HepG2 (cell line): ENCODE measurements at places on chromosomes 12 and 14.

DNA sequence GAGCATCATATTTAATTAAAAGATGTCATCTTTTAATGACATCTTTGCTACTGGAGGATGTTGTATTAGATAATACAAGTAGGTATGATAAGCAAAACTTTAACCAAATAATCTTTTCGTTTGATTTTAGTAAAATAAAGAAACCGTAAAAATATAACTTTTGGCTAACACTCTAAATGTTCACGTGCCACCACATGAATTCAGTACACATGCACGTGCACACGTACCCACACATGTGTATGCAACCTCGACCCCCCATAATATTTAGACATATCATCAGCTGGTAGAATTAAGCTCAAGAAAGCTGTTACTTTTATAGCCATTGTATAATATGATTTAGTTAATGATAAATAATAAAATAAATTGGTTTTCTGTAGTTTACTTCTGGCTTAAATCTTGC is 566.6 kb upstream of the FBXO33 start:
- H3K27me3 ChIP-seq: no peaks in the 10 kb centered on the region
- H3K27ac ChIP-seq: no peak overlapping the region
- DNase-seq: no peak
- H3K4me1 ChIP-seq: no peaks in the 10 kb centered on the region

GRCh38 chr14:93239869-93240677 is 33.0 kb downstream of the UBR7 start:
- H3K4me1 ChIP-seq: peaks cover 3% of the 10 kb centered on the region; the same call in 1 of the 2 replicates
- no peak for DNase-seq
- H3K4me3 ChIP-seq: no peak overlapping the region
- H3K27ac ChIP-seq: no peak overlapping the region

DNA sequence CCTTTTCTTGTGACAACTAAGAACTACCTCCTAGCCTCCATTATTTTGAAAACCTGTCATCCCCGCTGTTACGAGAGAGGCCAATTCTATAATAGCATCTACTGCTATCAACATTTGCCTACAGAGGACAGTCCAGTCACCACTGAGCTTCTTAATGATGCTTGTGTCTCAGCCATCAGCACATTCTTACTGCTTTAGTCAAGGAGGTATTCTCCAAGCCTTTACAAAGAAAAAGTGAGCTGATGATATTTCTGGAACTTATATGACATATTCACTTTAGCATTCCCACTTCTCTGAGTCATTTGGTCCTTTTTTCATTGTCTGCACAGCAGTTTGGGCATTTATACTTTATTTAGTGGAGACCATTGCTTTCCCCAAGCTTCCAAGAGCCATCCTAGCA is 497.7 kb upstream of the RPL10L start:
- H3K36me3 ChIP-seq: no peaks in the 10 kb centered on the region
- no peak for DNase-seq

DNA sequence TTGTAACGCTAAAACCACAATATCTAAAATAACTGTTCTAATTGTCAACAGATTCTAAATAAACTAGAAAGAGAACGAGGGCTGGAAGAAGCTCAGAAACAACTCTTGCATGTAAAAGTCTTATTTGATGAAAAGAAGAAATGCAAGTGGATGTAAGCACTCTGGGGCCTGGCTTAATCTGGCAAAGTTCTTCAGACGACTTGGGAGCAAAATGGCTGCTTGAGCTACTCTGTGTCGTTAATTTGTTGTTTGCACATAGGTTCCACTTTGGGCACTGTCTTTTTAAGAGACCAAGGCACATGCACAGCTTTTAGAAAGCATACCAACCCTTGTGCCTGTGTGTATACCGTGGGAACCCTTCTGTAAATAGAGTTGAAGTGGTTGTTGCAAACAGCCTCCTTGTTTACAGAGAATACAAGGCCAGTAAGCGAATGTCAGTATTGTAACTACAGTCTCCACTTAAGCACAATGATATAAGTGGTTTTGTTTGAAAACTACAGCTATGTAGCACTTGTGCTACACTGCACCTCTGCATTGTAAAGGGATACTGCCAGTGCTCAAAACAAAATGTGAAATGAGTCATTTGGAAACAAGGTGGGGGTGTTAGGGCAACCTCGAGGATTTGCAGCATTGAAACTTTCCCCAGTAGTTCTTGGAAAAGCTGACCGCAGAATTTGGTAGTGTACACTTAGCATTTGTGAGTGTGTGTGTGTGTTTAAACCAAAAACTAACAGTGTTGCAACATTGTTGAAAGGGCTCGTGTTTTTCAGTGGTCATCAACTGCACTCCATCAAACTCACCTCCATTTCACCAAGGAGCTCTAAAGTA is 154.3 kb downstream of the CEP83 start:
- H3K4me1 ChIP-seq: peaks cover 22% of the 10 kb centered on the region
- peak overlapping the region; percentile 35 for H3K27ac ChIP-seq
- no peaks in the 10 kb centered on the region for H3K27me3 ChIP-seq
- H3K4me3 ChIP-seq: no peak overlapping the region

DNA sequence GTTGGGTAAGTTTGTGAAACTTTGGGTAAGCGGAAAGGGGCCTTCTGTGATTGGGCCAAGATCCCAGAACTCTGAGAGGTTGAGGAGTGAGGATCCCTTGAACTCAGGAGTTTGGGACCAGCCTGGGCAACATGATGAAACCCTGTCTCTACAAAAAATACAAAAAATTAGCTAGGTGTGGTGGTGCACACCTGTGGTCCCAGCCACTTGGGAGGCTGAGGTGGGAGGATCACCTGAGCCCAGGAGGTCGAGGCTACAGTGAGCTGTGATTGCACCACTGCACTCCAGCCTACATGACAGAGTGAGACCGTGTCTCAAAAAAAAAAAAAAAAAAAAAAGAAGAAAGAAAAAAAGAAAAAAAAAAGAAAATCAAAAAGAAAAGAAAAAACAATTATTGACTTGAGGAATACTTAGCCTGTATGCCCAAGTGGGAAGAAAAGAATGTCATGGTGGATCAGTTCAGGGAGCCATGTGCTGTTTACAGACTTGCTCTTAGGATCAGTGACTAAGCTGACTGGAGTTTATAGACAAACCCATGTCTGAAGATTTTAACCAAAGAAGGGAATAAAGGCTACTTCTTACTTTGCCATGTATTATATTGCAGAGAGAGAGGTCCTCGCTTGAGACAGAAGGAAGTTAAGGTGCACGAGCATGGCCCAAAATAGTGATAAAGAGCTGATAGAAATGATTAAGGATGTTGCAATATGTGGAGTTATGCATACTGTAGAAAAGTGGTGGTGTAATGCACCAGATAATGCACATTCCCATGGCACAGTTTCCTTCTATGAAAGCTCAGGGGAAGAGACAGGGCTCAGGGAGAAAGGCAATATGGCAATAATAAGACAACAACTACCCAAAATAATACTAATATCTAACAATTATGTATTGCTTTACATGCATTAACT is 881 bp downstream of the HSD17B6 start:
- H3K4me3 ChIP-seq: no peak overlapping the region
- no peak for DNase-seq
- H3K36me3 ChIP-seq: no peaks in the 10 kb centered on the region
- no peaks in the 10 kb centered on the region for H3K27me3 ChIP-seq
- H3K4me1 ChIP-seq: peaks cover 67% of the 10 kb centered on the region

GRCh38 chr12:111546758-111547383 is 52.2 kb downstream of the ATXN2 start:
- no peak for DNase-seq
- peaks cover 59% of the 10 kb centered on the region; the same call in 2 of the 3 replicates for H3K36me3 ChIP-seq
- H3K4me3 ChIP-seq: no peak overlapping the region
- no peaks in the 10 kb centered on the region for H3K27me3 ChIP-seq
- no peak overlapping the region for H3K27ac ChIP-seq

- H3K4me3 ChIP-seq: no peak overlapping the region
- no peaks in the 10 kb centered on the region for H3K4me1 ChIP-seq
- H3K36me3 ChIP-seq: peaks cover 5% of the 10 kb centered on the region; the same call in 2 of the 3 replicates
- H3K27ac ChIP-seq: no peak overlapping the region
Measured at GRCh38 chr12:22653791-22654190, 28.8 kb downstream of the ETNK1 start.

DNA sequence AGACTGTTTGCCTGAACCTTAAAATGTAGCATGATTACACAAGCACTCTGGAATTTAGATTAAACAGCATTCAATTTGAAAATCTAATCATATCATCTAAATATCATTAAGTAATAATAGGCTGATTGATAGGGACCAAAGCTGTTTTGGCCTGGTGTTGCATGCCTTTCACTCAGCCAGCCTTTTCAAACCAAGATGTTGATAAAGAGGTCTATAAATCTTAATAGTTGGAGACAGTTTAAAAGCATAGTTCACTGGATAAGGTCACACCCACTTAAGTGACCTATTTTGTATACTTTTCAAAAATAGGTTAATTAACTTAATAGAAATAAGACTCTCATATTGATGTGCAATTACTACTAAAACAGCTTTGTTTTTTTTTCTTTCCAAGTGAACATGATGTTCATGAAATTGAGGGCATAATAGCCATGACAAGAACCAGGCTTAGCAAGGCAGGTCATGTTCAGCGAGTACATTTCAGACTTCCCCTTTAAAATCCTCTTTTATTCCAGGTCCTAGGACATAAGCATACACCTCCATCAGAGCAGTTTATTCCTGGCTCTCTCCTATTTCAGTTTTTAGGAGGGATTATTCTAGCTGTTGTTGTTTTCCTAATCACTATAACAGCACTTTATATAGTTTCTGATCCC is 349.0 kb downstream of the RAD51B start:
- no peak overlapping the region for H3K27ac ChIP-seq
- H3K4me1 ChIP-seq: peaks cover 71% of the 10 kb centered on the region
- DNase-seq: no peak
- no peaks in the 10 kb centered on the region for H3K27me3 ChIP-seq
- no peak overlapping the region for H3K4me3 ChIP-seq

GRCh38 chr12:59689776-59690175 is 93.9 kb downstream of the SLC16A7 start:
- H3K4me3 ChIP-seq: no peak overlapping the region
- no peaks in the 10 kb centered on the region for H3K27me3 ChIP-seq
- no peak overlapping the region for H3K27ac ChIP-seq
- H3K36me3 ChIP-seq: no peaks in the 10 kb centered on the region
- DNase-seq: no peak

GRCh38 chr12:32257695-32258496 is 141.5 kb upstream of the FGD4 start:
- H3K4me1 ChIP-seq: no peaks in the 10 kb centered on the region

- H3K36me3 ChIP-seq: no peaks in the 10 kb centered on the region
- H3K27me3 ChIP-seq: no peaks in the 10 kb centered on the region; the same call in 1 of the 3 replicates
- no peak overlapping the region for H3K4me3 ChIP-seq
- H3K4me1 ChIP-seq: peaks cover 29% of the 10 kb centered on the region
- DNase-seq: no peak
Measured at GRCh38 chr12:55694188-55694515, 13.6 kb downstream of the ITGA7 start.

- H3K27me3 ChIP-seq: no peaks in the 10 kb centered on the region
- H3K4me1 ChIP-seq: peaks cover 22% of the 10 kb centered on the region
- peak overlapping the region; percentile 36 for H3K27ac ChIP-seq
- DNase-seq: peak; percentile 27
Measured at GRCh38 chr12:75908961-75909605, 122.5 kb downstream of the PHLDA1 start.

- H3K36me3 ChIP-seq: no peaks in the 10 kb centered on the region
- H3K27me3 ChIP-seq: peaks cover 47% of the 10 kb centered on the region
- H3K4me1 ChIP-seq: no peaks in the 10 kb centered on the region
- no peak for DNase-seq
- no peak overlapping the region for H3K4me3 ChIP-seq
Measured at GRCh38 chr14:36271939-36272907, 48.2 kb downstream of the MBIP start.

DNA sequence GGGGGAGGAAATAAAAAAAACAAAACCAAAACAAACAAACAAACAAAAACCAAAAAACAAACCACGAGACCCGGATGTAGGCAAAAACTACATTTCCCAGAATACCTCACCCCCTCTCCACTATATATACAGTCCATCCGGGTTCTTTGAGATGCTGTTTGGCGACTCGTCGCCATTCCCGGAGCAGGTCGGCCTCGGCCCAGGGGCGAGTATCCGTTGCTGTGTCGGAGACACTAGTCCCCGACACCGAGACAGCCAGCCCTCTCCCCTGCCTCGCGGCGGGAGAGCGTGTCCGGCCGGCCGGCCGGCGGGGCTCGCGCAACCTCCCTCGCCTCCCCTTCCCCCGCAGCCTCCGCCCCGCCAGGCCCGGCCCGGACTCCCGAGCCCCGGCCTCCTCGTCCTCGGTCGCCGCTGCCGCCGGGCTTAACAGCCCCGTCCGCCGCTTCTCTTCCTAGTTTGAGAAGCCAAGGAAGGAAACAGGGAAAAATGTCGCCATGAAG is at the start of gene RNF10:
Gene RNF10 (plus strand): TSS at position 154 of the 500 bp plus-strand sequence. CDS start 456 bp downstream, outside the sequence.
- H3K4me3 ChIP-seq: peak within 1 kb of the TSS; percentile 88
- H3K4me1 ChIP-seq: peaks cover 29% of the 10 kb centered on the region
- H3K36me3 ChIP-seq: peaks cover 2% of the 10 kb centered on the region; the same call in 2 of the 3 replicates
- no peaks in the 10 kb centered on the region for H3K27me3 ChIP-seq
- peak within 1 kb of the TSS; percentile 80 for H3K27ac ChIP-seq
- peak; percentile 84 for DNase-seq

GRCh38 chr12:7154042-7154441 is 23.9 kb downstream of the CLSTN3 start:
- peaks cover 47% of the 10 kb centered on the region; the same call in 2 of the 3 replicates for H3K36me3 ChIP-seq
- H3K27ac ChIP-seq: no peak overlapping the region
- H3K27me3 ChIP-seq: no peaks in the 10 kb centered on the region
- H3K4me1 ChIP-seq: no peaks in the 10 kb centered on the region

- no peaks in the 10 kb centered on the region for H3K27me3 ChIP-seq
- H3K27ac ChIP-seq: no peak overlapping the region
- no peak overlapping the region for H3K4me3 ChIP-seq
- peaks cover 7% of the 10 kb centered on the region; the same call in 1 of the 2 replicates for H3K4me1 ChIP-seq
- DNase-seq: no peak
Measured at GRCh38 chr12:92208613-92209121, 63.0 kb upstream of the BTG1 start.

- no peak overlapping the region for H3K27ac ChIP-seq
- no peaks in the 10 kb centered on the region for H3K27me3 ChIP-seq
- H3K4me1 ChIP-seq: no peaks in the 10 kb centered on the region
- H3K36me3 ChIP-seq: no peaks in the 10 kb centered on the region
Measured at GRCh38 chr12:70459786-70460185, 93.7 kb downstream of the KCNMB4 start.

GRCh38 chr14:24067133-24068082 is 4.0 kb upstream of the CPNE6 start:
- peak overlapping the region; percentile 3 for H3K27ac ChIP-seq
- peaks cover 49% of the 10 kb centered on the region; the same call in 2 of the 3 replicates for H3K27me3 ChIP-seq
- peak; percentile 72 for DNase-seq
- H3K36me3 ChIP-seq: no peaks in the 10 kb centered on the region
- H3K4me1 ChIP-seq: peaks cover 33% of the 10 kb centered on the region

DNA sequence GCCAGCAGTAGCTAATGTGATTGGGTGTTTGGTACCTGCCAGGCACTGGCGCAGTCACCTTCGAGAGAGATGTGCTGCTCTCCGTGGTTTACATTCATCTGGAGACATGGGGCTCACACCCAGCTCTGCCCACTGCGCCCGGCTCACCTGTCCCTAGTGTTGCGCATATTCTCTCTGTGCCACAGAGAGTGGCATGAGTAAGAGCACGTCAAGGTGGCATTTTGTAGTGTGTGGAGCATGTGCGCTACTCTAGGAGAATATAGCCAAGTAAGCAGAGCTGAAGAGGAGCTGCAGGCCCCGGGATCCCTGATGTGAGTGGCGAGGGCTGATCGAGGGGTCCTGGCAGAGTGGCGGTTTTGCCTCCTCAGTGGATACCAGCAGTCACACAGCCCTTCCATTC is 46.9 kb downstream of the TPCN1 start:
- no peak overlapping the region for H3K4me3 ChIP-seq
- no peak overlapping the region for H3K27ac ChIP-seq
- peaks cover 50% of the 10 kb centered on the region for H3K4me1 ChIP-seq
